Thoracic aorta (tissue), 2 donors: ENCODE measurements at places on chromosomes 7 and 10.

GRCh38 chr7:134562136-134562535, 13.2 kb downstream of the AKR1B15 start:
- no peak for DNase-seq

DNA sequence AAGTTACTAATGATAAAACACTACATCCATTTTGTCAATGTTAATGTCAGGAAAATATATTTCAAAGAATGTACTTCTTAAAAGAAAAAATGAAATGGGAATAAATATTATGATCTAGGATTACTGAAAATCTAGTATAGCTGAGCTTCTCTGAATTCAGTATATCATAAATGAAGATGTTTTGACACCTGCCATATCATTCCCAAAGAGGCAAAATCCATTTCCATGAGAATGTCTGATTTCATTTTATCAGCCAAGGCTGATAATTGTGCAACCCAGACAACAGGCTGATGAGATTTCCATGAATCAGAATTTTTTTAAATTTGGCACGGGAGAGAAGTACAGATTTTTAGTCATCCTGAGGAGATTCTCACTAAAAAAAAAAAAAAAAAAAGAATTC, 32.5 kb downstream of the ZFAND4 start:
- DNase-seq = no peak

DNA sequence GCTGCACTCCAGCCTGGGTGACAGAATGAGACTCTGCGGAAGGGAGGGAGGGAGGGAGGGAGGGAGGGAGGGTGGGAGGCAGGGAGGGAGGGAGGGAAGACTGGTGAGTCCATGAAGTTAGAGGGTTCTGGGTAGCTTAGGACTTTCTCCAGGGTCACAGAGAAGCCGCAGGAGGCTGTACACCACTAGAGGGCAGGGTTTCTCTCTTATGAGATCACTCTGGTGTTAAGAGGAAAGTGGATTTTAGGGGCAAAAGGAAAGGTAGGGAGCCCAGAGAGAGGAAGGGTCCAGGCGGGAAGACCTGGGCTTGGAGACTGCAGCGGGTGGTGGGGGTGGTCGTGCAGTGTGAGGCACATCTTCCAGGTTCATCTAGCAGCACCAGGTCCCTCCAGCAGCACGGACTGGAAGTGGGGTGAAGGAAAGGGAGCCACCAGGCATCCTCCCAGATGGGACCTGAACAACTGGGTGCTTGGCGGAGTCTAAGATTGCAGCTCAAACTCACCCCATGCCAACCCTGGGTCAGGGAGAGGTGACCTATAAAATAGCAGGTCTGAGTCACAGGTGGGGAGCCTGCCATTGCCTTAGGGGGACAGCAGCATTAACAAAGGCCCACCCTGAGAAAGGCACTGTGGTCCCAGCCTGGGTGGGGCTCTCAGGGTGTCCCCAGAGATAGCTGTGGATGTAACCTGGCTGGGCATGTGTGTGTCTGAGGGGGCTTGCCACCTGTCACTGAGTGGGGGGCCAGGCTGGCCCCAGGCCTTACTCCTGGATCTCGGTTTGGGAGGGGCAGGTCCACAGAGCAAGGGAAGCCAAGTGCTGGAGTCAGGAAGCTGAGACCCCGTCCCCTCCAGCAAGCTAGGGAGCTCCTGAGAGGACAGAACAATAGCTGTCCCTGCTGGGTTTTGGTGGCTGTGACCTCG, 48.5 kb upstream of the SLC29A3 start:
- no peak for DNase-seq

DNA sequence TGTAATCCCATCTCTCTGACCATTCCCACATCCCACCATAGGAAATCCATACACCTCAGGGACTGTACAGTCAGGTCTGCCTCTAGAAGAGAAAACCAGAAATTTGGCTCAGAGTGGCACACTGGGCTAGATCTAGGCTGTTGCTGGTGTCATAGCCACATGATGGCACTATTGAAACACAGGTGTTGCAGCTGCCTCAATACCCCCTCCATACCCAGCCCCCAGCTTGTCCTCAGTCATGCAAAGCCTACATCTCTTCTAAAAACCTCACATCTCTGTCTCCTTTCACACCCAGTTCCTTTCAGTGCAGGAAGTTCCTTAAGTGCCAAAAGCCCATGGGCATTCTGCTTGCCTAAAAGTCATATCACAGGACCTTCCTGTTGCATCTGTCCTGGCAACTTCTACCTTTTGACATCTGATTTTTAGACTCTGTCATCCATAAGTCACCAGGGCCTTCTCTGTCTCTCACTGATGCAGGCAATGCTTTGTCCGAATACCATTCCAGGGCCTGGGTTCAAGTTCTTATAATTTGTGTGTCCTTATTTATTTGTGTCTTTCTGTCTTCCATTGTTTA, 27.0 kb upstream of the HIBADH start:
- no peak for DNase-seq

- no peak for DNase-seq
Measured at GRCh38 chr10:6396652-6397051, 183.4 kb downstream of the PRKCQ start.

DNA sequence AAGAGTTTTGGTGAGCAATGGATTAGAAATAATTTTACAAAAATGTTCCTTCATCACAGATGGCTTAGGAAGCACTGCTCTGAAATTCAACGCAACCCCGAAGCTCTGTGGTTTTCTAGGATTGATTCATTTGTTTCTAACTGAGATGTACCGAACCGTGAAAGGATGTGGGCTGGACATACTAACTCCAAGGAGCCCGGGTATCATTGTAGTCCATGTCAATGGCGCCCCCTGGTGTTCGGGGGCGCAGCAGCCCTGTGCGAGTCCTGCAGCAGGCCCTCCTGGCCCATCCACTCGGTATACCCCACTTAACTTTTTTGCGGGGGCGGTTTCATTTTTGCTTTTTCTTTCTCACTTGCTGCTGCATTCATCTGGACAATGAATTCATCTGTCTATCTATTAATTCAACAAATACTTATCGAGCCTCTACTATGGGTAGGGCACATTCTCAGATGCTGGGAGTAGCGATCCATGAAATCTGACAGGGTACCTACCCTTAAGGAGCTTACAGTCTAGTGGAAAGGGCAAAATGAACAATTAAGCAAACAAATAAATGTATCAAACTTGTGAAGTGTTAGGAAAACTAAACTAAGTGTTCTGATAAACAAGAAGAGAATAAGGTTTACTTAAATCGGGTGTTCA, 25.2 kb upstream of the ITPRID1 start:
- DNase-seq = no peak

GRCh38 chr7:127914693-127915092, 116.5 kb downstream of the LRRC4 start:
- DNase-seq = no peak

- DNase-seq = no peak
Measured at GRCh38 chr10:122102146-122102868, 113.3 kb downstream of the TACC2 start.

DNA sequence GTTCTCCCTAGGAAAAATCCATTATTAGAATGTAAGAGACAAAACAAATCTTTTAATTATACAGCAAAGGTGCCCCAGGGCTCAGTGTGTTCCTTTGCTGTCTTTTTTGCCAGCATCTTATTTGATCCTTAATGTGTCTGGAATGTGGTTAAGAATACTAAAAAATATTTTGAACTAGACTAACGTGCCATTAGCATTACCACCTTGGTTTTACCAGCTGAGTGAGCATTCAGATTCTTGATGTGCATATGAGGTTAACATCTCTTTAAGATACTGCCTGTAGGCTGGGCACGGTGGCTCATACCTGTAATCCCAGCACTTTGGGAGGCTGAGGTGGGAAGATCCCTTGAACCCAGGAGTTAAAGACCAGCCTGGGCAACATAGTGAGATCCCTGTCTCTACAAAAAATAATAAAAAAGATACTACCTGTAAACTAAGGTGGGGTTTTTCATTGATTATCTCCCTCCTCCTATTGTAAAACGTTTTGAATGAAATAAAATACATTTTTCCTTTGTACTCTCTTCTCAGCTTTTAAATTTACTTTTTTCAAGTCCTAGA, 96.6 kb downstream of the CCNY start:
- DNase-seq = no peak

DNA sequence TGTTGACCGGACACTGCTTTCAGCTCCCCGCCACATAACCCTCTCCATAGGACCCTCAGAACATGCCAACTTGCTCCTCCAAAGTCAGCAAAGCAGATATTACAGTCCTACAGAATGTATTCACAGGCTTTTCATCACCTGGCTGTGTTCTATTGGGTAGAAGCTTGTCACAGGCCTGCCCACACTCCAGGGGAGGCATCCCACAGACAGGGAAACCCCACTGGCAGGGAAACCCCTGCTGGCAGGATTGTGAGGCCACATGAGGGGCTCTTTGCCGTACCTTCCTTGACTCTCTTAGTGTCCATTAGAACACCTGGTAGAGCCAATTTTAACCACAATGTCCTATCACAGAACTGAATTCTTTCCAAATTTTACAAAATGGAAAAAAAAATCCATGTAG, 344.2 kb upstream of the MGMT start:
- DNase-seq = no peak

DNA sequence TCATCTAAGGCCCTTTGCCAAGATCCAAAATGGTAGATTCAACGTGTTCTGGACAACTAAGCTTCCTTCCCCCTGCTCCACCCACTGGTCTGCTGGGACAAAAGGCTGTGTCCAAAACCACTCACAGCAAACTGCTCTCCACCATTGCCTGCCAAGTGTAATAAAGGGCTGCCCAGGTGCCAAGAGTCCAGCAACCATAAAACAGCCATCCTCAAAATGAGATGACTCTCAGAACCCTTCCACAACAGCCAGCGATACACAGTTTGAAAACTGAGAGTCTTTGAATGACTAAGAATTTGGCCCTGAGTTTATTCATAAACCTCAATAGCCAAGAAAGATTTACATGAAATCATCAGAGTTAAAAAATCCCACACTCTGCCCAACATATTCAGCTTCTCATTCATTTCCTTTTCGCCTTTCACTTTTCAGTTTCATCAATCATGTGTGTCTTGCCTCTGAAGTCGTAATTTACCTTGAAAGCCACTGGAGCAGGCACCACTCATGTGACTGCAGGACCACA, 658.1 kb upstream of the MGMT start:
- no peak for DNase-seq

GRCh38 chr7:156942708-156943090, 6.8 kb upstream of the NOM1 start:
- DNase-seq = no peak

DNA sequence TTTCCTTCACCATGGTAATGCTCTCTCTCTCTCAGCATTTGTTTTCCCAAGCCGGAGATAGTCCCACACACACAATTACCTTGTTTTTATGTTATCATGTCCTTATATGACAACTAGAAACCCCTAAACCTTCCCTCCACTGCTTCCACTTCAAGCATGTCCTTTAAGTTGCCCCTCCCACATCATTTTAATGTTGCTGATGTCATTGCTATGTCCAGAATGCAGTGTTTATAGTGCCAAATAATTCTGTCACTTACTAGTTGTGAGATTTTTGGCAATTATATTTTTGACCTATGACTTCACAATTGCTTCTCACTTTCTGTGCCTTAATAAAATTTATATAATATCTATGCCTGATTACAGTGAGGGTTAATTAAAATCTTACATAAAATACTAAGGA, 645.9 kb downstream of the XPNPEP1 start:
- DNase-seq = no peak

- DNase-seq = no peak
Measured at GRCh38 chr10:114628106-114628505, 30.0 kb downstream of the ABLIM1 start.

- DNase-seq = no peak
Measured at GRCh38 chr10:43978091-43978490, 329.4 kb upstream of the ZNF32 start.

DNA sequence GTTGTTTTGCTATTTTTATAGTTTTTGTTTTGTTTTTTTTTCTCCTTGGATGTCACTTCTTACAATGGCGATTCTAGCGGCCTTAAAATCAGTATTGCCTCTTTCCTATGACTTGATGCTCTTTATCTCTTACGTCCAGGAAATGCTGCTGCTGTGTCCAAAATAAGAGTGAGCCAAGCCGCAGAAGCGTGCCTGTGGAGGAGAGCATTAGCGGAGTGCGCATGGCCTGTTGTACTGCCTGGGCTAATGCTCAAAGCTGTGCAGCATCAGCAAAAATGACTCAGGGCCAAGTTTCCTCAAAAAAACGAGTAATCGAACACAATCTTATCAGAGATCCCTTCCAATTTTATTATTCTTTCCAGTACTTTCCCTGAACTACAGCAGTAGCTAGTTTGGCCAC, 18.5 kb upstream of the GAD2 start:
- DNase-seq = no peak

GRCh38 chr7:80648031-80648600, 9.7 kb downstream of the CD36 start:
- DNase-seq = no peak

DNA sequence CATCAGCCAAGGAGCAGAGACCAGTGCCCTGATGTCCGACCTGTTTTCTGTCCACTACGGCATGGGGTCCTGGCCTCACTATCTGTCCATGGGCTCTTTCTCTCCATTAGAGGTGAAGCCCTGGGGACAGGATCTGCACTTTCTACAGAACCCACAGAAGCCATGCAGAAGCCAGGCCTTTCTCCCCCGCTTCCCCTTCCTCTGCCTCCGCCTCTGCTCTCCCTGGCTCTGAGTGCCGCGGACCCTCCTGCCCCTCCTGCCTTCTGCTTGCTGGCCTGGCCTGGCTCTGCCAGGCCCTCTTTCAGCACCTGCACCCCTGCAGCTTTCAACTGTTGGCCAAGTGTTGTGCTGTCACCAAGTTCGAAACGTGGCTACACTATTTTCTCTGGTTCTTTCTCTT, 439.8 kb upstream of the ZMIZ1 start:
- DNase-seq = no peak

DNA sequence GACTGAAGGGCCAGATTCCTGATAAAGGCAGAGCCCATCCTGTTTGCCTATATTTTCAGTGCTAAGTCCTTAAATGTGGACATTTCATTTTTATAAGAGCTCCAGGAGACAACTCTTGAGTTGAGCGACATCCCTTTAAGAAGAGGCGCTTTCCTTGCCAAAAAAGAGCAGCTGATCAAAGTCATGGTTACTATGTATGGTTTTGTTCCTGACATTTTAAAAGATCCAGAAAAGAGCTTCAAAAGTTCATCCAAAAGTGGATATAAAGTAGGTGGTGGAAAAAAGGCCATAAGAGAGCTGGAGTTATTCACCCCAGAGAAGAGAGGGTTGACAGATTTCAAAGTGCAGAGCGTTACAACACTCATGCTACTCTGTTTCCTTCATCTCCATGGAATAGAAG, 36.7 kb downstream of the RHOBTB1 start:
- DNase-seq = no peak

GRCh38 chr7:90251304-90251635, 6.3 kb downstream of the CFAP69 start:
- DNase-seq = no peak

- no peak for DNase-seq
Measured at GRCh38 chr10:62335326-62335725, 38.8 kb upstream of the ZNF365 start.

- no peak for DNase-seq
Measured at GRCh38 chr7:47833211-47833610, 115.1 kb downstream of the PKD1L1 start.

GRCh38 chr10:29377333-29377961, 88.6 kb downstream of the LYZL1 start:
- no peak for DNase-seq

DNA sequence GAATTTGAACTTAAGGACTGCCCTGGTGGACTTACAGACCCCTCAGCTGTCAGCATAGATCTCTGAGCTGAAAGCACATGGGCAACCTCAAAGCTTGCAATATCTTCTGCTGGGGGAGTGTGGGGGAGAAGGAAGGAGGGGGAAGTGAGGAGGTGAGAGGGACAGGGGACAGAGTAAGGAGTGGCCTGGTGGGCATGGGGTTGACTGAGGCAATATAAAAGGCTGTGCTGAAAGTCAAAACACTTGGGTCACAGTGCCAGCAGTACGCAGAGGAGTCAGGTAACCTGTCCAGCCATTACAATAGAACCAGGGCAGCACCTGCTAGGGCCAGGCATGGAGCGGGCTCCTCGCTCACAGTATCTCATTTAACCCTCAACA, 43.2 kb downstream of the PPP1R3C start:
- DNase-seq = no peak
